ENCODE measurements at places on chromosomes 2 and 18. TPM values are rescaled to one million over a fixed set of nuclear protein-coding genes. Genes with fewer than 3 reads are reported as not detected.

OTOS gene
- not detected for total RNA-seq

HRH4 gene
- total RNA-seq, result 0.21 TPM

ACMSD gene
- total RNA-seq, result not detected

EVA1A gene
- 5.1 TPM for total RNA-seq

PLGLB1 gene
- total RNA-seq, result 0.34 TPM

RAX gene
- total RNA-seq, result not detected

AGXT gene
- total RNA-seq, result not detected

SERPINB10 gene
- total RNA-seq, result 0.43 TPM

MYO5B gene
- total RNA-seq, result 53.4 TPM

Measured in nasal cavity respiratory epithelium epithelial cell of viscerocranial mucosa (primary cell).